ENCODE measurements at places on chromosomes 7 and 10. TPM values are rescaled to one million over a fixed set of nuclear protein-coding genes. Genes with fewer than 3 reads are reported as not detected.

DNA sequence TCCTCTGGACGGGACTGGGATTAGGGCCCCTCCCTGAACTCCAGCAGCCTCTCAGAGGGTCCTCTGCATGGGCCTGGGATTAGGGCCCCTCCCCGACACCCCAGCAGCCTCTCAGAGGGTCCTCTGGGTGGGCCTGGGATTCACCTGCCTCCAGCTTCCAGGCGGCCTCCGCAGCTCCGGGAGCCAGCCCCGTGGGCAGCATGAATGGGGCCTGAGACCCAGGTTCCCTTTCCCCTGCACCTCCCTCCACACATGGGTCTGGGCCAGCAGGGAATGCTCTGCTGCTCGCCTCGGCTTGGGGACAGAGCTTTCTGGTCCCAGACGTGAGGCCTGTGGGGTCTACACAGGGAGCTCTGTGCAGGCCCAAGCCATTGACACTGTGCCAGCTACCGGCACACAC is 5.5 kb downstream of the TUBGCP2 start:
- H3K27me3 ChIP-seq = no peaks in the 10 kb centered on the region
- peaks cover 38% of the 10 kb centered on the region for H3K36me3 ChIP-seq
- no peak for DNase-seq
- no peak overlapping the region for H3K4me3 ChIP-seq
- no peak overlapping the region for H3K27ac ChIP-seq

DNA sequence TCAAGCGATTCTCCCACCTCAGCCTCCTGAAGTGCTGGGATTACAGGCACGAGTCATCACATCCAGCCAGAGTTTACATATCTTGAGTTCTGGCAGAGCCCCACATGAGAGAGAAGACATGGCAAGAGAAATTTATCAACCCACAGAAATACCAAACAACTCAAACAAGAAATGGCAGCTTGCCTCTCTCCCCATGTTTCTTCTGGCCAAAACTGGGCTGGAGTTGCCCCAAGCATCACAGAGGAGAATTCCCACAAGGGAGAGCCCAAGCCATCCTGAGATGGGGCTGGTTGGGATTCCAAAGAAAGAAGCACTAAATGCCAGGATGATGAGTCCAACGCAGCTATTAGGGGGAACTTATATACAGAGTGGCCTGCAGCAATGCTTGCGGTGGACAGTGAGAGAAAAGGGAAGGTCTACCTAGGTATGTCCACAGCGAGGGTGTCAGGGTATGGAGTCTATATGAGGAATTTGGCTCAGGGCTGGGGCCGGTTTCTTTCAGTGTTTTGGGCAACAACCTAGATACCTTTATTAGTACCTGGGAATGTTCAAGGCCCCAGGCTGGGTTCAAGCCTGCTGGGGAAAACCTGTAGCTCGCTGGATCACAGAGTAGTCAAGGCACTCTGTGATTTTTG is 14.5 kb upstream of the PAX4 start:
- no peak overlapping the region for H3K4me3 ChIP-seq
- H3K4me1 ChIP-seq = no peaks in the 10 kb centered on the region
- H3K36me3 ChIP-seq = no peaks in the 10 kb centered on the region
- H3K27ac ChIP-seq = no peak overlapping the region

- H3K27me3 ChIP-seq = no peaks in the 10 kb centered on the region
- no peaks in the 10 kb centered on the region for H3K4me1 ChIP-seq
- H3K4me3 ChIP-seq = no peak overlapping the region
- DNase-seq = no peak
- H3K27ac ChIP-seq = no peak overlapping the region
Observed at GRCh38 chr7:113872981-113873380, 45.8 kb downstream of the PPP1R3A start.

- no peak overlapping the region for H3K27ac ChIP-seq
- H3K4me3 ChIP-seq = no peak overlapping the region
- H3K27me3 ChIP-seq = no peaks in the 10 kb centered on the region
- no peak for DNase-seq
- H3K4me1 ChIP-seq = no peaks in the 10 kb centered on the region
- no peaks in the 10 kb centered on the region for H3K36me3 ChIP-seq
Observed at GRCh38 chr7:115269486-115269885, 347.6 kb downstream of the MDFIC start.

- H3K4me3 ChIP-seq = no peak overlapping the region
- no peak overlapping the region for H3K27ac ChIP-seq
- no peak for DNase-seq
- H3K27me3 ChIP-seq = no peaks in the 10 kb centered on the region
- H3K36me3 ChIP-seq = no peaks in the 10 kb centered on the region
Observed at GRCh38 chr10:4501306-4501705, 324.7 kb upstream of the AKR1E2 start.

GRCh38 chr7:132508724-132509353 is 67.4 kb downstream of the PLXNA4 start:
- no peaks in the 10 kb centered on the region for H3K27me3 ChIP-seq
- H3K27ac ChIP-seq = no peak overlapping the region
- no peak for DNase-seq

GRCh38 chr10:3573498-3573897 is 211.5 kb downstream of the KLF6 start:
- H3K27me3 ChIP-seq = no peaks in the 10 kb centered on the region
- H3K27ac ChIP-seq = no peak overlapping the region
- no peak for DNase-seq

GRCh38 chr7:45893374-45893995 is 5.2 kb downstream of the IGFBP1 start:
- no peak overlapping the region for H3K27ac ChIP-seq
- DNase-seq = no peak
- no peaks in the 10 kb centered on the region for H3K4me1 ChIP-seq
- H3K4me3 ChIP-seq = no peak overlapping the region
- no peaks in the 10 kb centered on the region for H3K27me3 ChIP-seq

DNA sequence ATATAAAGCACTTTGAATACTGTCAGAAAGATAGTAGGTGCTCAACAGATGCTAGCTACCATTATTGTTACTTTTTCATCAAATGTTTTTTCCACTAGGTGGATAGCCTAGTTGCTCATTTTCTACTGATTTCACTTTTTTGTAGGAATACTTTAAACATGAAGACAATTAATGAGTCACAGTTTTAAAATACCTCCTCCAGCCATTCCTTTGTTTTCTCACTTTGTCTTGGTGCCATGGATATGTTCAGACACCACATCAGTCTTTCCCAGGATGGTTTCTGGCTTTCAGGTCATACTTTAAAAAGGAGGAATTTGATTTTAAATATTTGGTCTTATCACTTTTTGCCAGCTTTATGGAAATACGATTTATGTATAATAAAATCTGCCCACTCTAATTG is 147.1 kb upstream of the MGMT start:
- H3K4me3 ChIP-seq = no peak overlapping the region
- H3K4me1 ChIP-seq = no peaks in the 10 kb centered on the region
- H3K36me3 ChIP-seq = no peaks in the 10 kb centered on the region
- H3K27me3 ChIP-seq = no peaks in the 10 kb centered on the region

DNA sequence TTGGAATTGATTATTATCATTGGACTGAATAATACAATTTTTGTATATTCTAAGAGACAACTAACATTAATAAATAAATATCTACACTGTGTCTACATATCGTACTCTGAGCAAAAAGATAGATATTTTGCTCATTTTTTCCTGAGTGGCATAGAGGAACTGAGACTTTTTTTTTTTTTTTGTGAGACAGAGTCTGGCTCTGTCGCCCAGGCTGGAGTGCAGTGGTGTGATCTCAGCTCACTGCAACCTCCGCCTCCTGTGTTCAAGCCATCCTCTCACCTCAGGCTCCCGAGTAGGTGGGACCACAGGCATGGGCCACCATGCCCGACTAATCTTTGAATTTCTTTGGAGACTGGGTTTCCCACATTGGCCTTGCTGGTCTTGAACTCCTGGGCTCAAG is 14.0 kb downstream of the KMT2E start:
- no peak for DNase-seq
- H3K4me1 ChIP-seq = peaks cover 60% of the 10 kb centered on the region

DNA sequence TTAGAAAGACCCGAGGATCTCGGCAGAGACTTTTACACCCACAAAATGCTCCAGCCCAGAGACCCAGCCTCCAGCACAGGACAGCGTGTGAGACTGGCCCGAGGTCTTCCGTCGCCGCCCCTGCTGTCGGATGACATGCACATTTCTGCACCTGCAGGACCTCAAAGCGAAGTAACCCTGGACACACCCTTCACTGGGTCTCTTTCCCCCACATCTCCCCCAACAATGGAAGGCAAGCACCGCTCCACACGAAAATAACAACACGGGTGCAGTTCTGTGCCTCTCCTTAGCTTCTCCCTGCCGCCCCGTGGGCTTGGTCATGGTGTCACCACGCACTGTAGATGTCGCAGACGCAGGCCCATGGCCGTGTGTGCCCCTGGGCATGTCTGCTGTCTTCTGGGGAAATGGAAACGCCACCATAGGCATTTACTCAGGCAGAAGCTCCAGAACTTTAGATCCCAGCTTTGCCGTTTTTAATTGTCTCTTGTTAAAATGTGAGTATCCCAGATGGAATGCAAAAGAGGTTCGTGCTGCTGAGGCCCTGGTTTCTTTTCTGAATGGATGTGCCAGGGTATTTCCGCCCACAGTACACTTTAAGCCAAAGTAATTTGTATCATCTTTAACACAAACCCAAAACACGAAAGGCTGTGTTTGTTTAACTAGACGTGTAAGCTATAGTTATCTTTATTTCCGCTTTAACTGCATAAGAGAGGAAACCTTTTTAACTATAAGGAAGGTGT is 237.9 kb downstream of the MGMT start:
- DNase-seq = no peak
- H3K4me3 ChIP-seq = no peak overlapping the region
- peaks cover 3% of the 10 kb centered on the region for H3K4me1 ChIP-seq
- no peaks in the 10 kb centered on the region for H3K27me3 ChIP-seq
- no peaks in the 10 kb centered on the region for H3K36me3 ChIP-seq

DNA sequence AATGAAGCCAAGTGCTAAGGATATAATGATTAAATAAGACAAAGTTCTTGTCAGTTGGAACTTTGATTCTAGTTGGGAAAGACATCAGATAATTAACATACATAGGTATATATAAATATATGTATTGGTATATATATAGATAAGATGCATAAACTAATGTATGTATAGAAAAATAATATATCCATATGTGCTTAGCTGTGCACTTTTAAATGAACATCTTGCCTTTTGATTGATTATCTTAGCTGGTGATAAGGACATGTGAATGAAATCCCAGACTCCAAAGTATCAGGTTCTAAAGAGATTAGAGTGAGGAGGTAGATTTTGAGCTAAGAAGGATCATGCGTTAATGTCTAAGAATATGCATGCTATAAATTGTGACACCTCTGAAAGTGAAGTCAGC is 357.6 kb downstream of the GFRA1 start:
- DNase-seq = no peak
- H3K4me3 ChIP-seq = no peak overlapping the region
- no peaks in the 10 kb centered on the region for H3K4me1 ChIP-seq
- H3K27ac ChIP-seq = no peak overlapping the region
- H3K27me3 ChIP-seq = no peaks in the 10 kb centered on the region

DNA sequence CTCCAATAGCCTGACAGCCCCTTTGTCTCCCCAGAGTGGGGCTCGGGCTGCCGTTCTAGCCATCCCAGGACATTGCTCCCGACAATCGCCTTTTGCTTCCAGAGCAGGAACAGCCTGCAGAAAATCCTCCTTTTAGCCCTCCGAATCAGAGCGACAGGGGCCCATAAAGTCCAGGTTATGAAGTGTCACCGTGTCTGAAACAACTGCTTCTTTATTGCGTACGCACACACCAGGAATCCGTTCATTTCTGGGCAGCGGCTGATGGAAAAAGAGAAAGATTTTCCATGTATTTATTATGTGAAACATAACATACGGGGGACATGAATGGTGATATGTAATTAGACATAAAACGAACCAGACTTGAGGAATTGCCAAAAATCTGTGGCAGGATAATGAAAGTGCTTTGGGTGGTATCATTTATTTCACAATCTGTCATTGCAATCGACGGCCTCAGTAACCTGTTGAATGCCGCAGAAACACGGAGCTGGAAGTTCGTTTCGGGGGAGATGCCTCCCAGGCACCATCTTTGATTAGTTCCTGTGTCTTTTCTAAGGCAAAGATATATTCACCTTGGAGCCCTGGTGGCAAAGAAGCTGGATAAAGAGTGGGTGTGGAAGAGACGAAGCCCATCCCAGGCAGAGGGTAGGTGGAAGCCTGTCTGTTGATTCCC is 48.1 kb downstream of the FAM241B start:
- no peaks in the 10 kb centered on the region for H3K4me1 ChIP-seq
- H3K27me3 ChIP-seq = no peaks in the 10 kb centered on the region
- no peak overlapping the region for H3K4me3 ChIP-seq
- no peak overlapping the region for H3K27ac ChIP-seq
- no peaks in the 10 kb centered on the region for H3K36me3 ChIP-seq

- no peaks in the 10 kb centered on the region for H3K4me1 ChIP-seq
- no peak for DNase-seq
Observed at GRCh38 chr10:124262234-124262865, 156.4 kb downstream of the OAT start.

GRCh38 chr7:158415316-158415715 is 172.3 kb downstream of the PTPRN2 start:
- H3K36me3 ChIP-seq = no peaks in the 10 kb centered on the region
- H3K4me3 ChIP-seq = no peak overlapping the region
- no peaks in the 10 kb centered on the region for H3K4me1 ChIP-seq
- DNase-seq = no peak
- H3K27ac ChIP-seq = no peak overlapping the region

- no peak overlapping the region for H3K4me3 ChIP-seq
- no peak overlapping the region for H3K27ac ChIP-seq
- DNase-seq = no peak
- no peaks in the 10 kb centered on the region for H3K36me3 ChIP-seq
- no peaks in the 10 kb centered on the region for H3K4me1 ChIP-seq
Observed at GRCh38 chr7:11302121-11302520, 328.4 kb downstream of the PHF14 start.

- DNase-seq = no peak
- no peak overlapping the region for H3K27ac ChIP-seq
- no peaks in the 10 kb centered on the region for H3K36me3 ChIP-seq
- H3K4me1 ChIP-seq = no peaks in the 10 kb centered on the region
- no peak overlapping the region for H3K4me3 ChIP-seq
Observed at GRCh38 chr10:54402576-54402975, 398.5 kb downstream of the PCDH15 start.

GRCh38 chr7:104791080-104791479 is 222.9 kb upstream of the KMT2E start:
- no peak for DNase-seq
- H3K4me3 ChIP-seq = no peak overlapping the region
- H3K27me3 ChIP-seq = no peaks in the 10 kb centered on the region
- H3K4me1 ChIP-seq = no peaks in the 10 kb centered on the region

- no peaks in the 10 kb centered on the region for H3K4me1 ChIP-seq
- H3K27me3 ChIP-seq = no peaks in the 10 kb centered on the region
- H3K36me3 ChIP-seq = no peaks in the 10 kb centered on the region
- H3K4me3 ChIP-seq = no peak overlapping the region
Observed at GRCh38 chr7:133518718-133519117, 265.8 kb downstream of the EXOC4 start.

Gene SLC37A3
- 33.9 TPM for total RNA-seq

Gene BAMBI
- 14.3 TPM for total RNA-seq

Gene LRGUK
- total RNA-seq = 0.31 TPM

Gene OR2A1
- total RNA-seq = 0.46 TPM

Gene PLXNA4
- 1.8 TPM for total RNA-seq

Gene ANXA7
- 40.7 TPM for total RNA-seq

Gene UCN3
- total RNA-seq = not detected

Measured in upper lobe of left lung (tissue), 6 donors.